Gastrocnemius medialis (tissue), 4 donors: ENCODE measurements at places on chromosomes 4 and X. TPM values are rescaled to one million over a fixed set of nuclear protein-coding genes. Genes with fewer than 3 reads are reported as not detected.

- no peak for DNase-seq
These were observed 694.4 kb upstream of the FAM241A start for GRCh38 chr4:111450867-111451266.

DNA sequence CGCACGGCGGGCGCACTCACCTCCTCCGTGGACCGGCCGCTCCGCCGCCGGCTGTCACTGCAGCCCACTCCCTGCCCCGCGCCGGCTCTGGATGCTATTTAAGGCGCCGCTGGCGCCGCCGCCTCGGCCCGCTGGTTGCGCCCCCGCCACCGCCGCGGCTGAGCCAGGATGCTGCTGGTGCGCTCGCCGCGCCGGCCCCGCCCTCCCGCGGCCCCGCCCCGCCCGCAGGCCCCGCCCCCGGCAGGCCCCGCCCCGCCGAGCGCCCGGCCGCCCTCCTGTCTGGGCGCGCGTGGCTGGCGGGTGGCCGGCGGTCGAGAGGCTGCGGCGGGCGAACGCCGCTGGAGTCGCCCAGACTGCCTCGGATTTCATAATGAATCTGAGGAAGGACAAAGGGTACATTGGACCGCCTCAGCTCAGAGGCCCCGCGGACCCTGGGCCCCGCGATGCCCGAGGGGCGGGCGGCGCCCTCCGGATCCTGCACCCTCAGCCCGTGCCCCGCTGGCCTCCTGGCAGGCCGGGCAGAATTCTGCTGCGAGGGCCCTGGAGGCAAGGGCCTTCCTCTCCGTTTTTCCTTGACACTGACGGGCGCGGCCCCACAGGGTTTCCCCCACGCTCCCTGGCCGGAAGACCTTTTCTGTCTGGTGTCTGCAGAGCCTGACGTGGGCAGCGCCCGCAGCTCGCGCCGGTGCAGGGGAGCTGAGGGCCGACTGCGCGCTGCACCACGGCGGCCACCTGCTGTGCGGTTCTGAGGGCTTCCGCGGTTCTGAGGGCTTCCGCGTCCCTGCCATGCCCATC, at the start of gene ACSL1:
Gene ACSL1 (minus strand): TSS at position 73 of the 795 bp plus-strand sequence. CDS start 22,454 bp downstream, outside the sequence.
- DNase-seq, result peak; percentile 91

DNA sequence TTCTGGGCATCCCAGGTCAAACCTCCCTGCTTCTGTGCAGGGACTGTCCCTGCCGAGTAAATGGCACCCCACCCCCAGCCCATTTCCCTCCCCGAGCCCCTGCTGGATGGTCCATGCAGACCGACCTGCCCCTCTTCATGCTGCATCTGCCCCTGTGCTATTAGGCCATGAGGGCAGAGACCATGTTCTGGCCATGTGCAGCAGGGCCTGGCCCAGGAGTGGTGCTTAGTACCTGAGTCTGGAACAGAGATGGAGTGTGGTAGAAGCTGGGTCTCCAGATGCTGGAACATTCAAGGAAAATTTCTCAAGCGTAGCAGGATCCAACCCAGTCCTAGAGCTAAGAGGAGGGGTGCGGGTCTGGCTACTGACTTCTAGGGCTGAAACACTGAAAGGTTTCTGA, 15.3 kb upstream of the UBA1 start:
- DNase-seq, result no peak

The EFHC2 gene
- total RNA-seq, result not detected

The DGKK gene
- total RNA-seq, result not detected

The HMX1 gene
- not detected for total RNA-seq
